ENCODE measurements at places on chromosomes 2 and 18.

GRCh38 chr18:80065705-80066104 is 31.5 kb downstream of the RBFA start:
- DNase-seq, result no peak

DNA sequence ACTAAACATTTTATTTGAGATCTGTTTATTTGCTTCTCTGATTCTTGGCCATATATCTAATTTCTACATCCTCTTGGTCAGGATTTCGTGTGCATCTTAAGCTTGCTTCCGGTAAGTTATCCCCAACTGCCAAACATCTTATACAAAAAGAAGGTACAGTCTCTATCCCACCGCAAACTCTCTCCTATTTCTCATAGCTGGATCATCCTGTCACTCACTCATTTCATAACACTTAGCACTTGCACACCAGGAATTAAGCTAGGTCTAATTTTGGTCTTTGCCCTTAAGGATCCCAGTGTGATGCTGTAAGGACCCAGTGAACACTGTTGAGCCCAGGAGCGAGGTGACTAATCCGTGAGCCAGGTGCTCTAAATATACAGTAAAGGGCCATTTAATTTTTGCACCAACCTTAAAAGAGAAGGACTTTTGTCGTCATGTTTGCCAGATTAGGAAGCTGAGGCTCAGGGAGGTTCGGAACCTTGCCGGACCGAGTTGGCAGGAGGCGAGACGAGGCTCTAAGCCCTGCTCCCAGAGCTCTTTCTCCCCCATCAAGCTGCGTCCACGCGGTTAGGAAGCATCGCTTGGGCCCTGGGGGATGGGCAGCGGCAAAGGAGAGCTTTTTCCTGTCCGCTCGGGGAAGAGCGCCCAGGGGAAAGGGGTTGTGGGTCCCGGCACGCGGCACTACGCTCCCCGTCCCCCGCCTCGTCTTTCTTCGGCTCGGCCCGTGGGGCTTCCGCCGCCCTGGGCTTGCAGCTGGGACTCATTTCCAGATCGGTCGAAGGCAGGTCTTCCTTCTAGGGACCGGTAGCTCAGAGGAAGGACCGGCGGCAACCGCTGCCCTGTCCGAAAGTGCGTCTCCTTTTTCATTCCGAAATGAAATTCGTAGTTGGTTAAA is 4.1 kb upstream of the ITPRIPL1 start:
- DNase-seq, result no peak

- DNase-seq, result no peak
These were observed 967.5 kb upstream of the PIK3C3 start for GRCh38 chr18:40987581-40987980.

DNA sequence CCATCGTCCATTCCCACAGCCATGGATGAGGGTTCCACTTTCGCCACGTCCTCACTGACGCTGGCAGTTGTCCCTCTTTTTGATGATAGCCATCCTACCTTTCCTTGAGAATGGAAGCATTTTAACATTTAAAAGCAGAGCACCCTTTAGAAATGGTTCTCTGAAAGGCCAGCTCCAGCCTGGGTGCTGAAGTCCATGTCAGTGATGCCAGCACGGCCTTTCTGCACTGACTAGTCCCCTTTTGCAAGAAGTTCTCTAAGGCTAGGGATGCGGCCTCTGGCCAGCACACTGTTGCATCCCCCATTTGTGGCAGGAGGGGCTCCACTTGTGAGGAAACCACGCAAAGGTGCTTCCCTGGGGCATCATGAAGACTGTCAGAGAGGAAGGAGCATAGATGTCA is 203.5 kb downstream of the MGAT5 start:
- no peak for DNase-seq

- no peak for DNase-seq
These were observed 120.5 kb upstream of the ZFP36L2 start for GRCh38 chr2:43346602-43347567.

- DNase-seq, result no peak
These were observed 52.5 kb downstream of the CCDC74A start for GRCh38 chr2:131580187-131580586.

- no peak for DNase-seq
These were observed 27.0 kb downstream of the ENOSF1 start for GRCh38 chr18:685438-685837.

DNA sequence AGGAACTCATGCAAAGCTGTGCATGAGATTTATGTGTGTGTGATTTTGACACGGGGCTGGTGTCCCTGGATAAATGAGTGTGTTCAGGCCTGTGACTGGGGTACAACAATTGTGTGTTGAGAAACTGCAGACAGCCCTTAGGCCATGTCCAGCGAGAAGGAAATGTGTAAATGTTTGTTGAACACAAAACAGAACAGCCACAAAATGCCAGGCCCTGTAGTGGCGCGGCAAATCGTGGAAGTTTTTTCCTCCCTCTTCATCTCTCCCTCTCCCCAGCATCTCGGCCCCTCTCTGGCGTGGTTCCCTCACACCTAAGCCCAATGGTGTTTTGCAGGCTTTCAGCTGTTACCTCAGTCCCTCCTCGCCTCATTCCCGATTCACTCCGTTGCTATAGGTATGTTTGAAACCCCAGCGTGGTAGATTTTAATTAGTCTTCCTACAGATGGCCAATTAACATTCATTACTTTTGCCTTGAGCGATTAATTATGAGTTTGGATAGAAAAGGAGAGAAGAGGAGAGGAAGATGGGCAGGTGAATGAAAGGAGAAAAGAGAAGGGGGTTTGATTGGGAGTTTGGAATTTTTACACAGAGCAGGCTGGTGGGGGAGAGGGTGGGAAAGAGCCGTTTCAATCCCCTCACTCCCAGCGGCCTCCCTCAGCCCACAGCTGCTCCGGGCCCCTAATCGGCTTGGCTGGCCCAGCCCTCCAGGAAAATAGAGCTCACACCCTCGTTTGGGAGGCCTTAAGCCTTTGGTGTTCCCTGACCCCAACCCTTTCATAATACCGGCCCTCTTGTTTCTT is 10.8 kb downstream of the SPR start:
- DNase-seq, result no peak

DNA sequence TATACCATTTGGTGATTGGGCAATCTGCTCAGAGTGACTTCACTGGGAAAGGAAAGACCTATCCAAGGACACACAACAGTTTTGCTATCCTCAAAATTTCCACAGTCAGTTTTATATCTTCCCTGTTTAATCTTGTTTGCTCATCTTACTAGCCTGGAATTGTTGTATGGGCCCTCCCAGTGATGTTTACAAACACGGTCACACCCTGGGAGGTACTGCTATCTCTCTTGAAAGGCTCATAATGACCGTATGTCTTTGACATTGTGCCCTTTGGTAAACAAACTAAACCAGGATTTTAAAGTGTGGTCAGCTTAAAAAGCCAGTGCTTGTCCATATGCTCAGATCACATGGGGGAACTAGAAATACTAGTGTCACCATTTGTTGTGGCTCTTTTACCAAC is 277.0 kb downstream of the CDH2 start:
- no peak for DNase-seq

GRCh38 chr2:190420801-190421200 is 12.6 kb downstream of the MFSD6 start:
- DNase-seq, result no peak

DNA sequence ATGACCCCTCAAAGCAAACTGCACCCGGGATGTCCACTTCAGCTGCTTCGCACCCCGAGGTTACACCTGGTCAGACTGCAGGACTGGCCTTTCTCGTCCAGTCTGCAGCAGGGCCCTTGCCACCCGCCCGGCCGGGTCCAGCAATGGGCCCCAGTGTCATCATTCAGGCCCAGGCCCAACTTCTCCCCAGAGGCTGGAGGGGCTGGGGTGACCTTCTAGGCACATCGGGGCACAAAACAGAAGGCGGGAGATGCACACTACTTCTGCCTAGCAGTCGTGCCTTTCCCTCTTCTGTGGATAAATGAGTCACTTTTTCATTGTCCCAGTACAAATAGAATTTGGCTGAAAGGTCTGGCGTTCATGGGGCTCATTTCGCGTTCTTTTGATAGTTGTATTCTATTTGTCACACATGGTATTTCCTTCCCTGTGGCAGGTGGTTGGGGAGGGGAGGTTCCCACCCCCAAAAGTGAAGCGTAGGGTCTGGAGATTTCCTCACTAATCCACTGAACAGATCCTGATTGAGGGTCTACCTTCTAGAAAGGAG is 56.9 kb upstream of the ID2 start:
- DNase-seq, result no peak

DNA sequence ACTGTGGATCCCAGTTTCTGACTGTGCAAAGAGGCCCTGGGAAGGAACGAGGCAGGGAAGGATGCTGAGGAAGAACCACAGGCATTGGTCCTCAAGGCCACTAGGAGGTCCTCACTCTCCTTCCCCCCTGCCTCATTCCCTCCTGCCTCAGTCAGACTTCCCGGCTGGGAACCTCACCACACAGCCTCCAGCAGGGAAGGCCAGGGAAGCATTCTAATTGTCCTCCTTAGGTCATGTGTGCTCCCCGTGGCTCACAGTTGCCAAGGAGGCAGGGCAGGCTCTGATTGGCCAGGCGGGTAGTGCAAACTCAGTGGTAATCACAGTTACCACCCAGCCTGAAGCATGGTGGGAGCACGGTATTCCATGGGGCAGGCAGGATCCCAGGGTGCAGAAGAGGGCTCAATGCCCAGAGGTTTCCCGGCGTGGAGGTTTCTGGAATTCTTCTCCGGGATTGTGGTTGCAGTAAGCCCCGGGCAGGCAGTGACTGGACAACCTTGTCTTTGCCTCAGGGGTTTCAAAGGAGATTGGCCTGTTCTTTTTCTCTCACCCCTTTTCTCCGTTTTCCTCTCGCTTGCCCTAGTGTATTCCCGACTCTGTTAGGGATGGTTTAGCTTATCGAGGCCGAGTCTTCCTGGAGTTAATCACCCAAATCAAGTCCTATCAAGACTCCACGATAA is 27.1 kb downstream of the FER1L5 start:
- no peak for DNase-seq

DNA sequence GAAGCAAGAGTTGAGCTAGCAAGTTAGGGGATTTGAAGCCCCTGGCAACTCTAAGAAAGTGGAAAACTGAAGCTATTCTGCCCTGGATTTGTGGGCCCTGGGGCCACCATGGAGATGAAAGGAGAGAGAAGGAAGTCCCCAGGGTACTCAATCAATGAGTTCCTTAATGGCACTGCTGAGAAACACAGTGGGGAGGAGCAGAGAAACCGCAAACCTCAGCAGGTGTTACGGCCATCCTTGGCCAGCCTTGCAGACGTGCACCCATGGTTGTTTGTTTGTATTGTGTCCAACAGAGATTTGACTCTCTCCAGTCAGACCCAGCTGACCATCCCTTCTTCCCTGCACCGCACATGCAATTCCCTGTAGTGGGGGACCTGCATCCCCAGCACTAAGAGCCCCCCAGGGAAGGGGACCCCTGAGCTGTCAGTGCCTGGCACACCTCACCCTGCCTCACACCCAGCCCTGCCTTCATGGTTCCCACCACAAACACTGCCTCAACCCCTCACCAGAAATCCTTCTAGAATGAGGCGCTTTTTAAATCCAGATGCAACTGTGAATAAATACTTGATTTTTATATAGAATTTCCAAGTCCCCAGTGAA is 255.3 kb downstream of the SH3BP4 start:
- no peak for DNase-seq

DNA sequence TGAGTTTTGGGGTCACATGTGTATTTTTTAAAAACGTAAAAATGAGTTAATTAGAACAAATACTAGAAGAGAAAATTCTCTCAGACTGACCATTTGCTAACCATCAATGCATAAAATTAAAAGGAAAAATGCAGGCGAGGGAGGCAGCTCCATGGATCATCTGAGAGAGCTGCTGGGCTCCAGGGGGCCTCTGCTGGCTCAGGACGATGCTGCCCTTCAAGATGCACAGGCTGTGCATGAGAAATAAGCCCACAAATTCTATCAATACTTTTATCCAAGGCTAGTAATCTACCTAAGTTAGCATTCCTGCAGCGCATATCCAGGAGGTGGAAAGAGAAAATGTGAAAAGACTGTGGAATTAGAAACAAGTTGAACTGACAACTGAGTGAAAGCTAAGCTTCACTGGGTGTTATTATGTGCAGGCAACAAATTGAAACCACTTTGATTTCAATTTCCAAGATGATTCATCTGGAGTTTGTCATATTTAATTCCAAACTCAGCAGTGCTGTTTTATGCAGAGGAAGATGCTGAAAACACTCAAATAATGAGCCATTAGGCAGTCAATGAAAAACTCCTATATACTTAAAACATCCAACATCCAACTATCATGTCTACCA is 261.1 kb downstream of the NBAS start:
- DNase-seq, result no peak

- DNase-seq, result no peak
These were observed 38.2 kb downstream of the CYP27C1 start for GRCh38 chr2:127181851-127182250.

GRCh38 chr18:54228364-54228763 is 3.9 kb upstream of the MBD2 start:
- DNase-seq, result no peak

- no peak for DNase-seq
These were observed 44.6 kb downstream of the SCN7A start for GRCh38 chr2:166449439-166449838.

GRCh38 chr18:55753643-55754263 is 165.8 kb upstream of the TCF4 start:
- DNase-seq, result no peak

DNA sequence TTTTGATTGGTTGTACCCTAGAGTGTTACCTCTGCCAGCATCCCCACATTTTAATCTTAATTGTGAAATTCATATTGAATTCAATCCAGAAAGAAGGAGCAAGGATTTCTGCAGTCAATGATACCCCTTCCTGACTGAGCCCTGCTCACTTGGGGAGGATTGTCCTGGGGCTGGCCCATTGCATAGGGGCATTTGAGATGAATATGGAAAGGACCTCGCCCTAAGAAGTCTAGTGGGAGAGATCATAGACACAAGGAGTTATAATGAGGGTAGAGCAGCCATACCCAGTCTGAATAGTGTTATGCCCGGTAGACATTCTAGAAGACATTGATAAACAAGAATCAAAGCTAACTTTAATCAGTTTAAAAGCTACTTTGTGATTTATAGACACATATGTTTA is 53.8 kb downstream of the CRIM1 start:
- no peak for DNase-seq

DNA sequence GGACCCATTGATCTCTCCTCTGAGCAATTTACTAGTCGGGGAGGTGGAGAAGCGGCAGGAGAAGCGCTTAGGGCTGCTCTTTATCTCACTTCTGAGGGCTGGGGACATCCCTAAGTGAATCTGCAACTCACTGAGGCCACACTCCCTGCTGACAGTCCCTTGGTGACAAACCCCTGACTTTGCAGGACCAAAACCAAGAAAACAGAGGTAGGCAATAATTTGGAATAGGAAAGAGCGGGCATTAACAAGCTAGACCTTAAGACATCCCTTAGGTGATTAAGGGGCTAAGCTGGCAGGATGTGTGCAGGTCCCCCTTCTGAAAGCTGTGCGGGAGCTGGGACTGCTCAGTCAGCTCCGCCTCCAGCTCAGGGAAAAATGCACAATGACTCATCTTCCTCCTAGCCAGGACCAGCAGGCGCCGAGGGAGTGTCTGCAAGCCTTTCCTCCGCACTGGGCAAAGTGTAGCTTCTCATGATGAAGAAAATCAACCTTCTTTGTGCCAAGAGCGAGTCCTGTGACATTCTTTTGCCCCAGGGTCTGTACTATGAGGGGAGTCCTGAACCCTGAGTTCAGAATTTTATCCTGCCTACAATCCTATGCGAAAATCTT is 63.3 kb downstream of the BOD1L2 start:
- no peak for DNase-seq

All from activated naive CD8-positive, alpha-beta T cell treated with anti-CD3 and anti-CD28 coated beads, Interleukin-2, amount 50 U/mL, for 16 hours (primary cell).